T-helper 2 cell (primary cell): ENCODE measurements at places on chromosomes 3 and 15.

GRCh38 chr3:103499132-103499900, 1064.5 kb downstream of the ZPLD1 start:
- DNase-seq = no peak

DNA sequence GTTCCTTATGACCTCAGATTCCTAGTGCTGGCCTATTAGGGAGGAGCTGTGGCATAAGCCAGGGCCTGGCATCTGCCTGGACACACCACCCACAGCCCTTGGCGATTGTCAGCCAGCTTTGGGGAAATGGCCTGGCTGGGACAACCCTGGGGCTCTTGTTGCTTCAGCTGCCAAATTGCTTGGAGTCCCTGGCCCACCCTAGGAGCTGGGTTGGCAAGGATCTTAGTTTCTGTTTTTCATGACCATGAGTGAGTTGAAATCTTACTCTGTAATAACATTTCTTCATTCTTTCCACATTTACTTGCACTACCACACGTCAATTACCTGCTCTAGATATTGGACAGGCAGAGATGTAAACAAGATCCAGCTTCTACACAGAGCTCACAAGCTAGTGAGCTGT, 1.9 kb upstream of the MYZAP start:
- DNase-seq = no peak

DNA sequence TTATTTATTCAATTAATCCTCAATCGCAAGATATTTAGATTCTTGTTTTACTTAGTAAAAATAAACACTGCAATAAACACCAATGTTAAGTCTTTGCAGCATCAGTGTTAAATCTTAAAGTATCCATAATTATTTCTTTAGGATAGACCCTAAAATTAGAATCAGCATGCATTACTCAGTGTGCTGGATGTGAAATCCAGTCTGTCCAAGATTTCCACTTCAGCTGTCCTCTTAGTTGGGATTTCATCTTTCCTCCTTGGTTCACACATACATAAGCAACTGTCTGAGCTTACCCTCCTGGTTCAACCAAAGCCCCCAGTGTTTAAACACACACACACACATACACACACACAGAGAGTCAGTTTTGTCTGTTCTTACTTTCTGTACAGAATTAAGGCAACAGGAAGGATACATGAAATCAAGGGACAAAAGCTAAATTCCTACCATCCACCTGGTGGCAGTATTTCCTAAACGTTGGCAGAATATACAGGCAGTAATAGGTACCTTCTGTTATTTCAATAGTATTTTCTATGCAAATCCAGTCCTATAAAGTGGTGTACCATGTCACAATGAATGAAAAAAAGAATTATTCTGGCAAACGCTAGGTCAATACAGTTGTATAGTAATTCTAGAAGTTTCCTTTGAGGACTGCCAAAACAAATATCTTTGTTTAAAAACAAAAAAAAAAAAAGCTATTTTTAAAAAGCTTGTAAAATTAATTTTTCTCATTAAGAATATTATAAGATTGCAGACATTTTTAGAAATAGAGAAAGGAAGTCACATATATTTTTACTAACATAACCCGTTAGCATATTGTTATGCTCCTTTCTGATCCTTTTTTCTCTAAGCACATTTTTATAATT, 27.3 kb upstream of the DMXL2 start:
- peak; percentile 4 for DNase-seq

DNA sequence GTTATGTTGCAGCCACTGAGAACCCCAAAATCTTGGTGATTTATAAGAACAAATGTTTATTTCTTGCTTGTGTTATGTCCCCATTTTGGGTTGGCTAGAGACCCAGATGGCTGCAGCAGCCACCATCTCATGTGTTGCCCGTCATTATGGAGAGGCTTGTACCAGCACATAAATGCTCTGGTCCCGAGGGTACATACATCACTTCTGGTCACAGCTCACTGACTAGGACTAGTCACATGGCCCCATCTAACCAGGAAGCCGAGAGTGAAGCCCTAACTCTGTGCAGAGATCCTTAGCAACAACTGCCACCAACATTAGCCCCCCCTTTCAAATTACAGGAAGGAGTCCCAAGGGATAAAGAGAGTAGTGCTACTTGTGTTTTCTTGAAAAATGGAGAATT, 25.5 kb upstream of the HACD2 start:
- no peak for DNase-seq

GRCh38 chr3:172257648-172258400, 190.4 kb downstream of the GHSR start:
- DNase-seq = no peak
